H1 (cell line): ENCODE measurements at places on chromosomes 3 and 15. TPM values are rescaled to one million over a fixed set of nuclear protein-coding genes. Genes with fewer than 3 reads are reported as not detected.

LRTM1 gene
- total RNA-seq = not detected in 2 replicates

CCDC39 gene
- 0.34 and 0.80 TPM in 2 replicates for total RNA-seq

DNA sequence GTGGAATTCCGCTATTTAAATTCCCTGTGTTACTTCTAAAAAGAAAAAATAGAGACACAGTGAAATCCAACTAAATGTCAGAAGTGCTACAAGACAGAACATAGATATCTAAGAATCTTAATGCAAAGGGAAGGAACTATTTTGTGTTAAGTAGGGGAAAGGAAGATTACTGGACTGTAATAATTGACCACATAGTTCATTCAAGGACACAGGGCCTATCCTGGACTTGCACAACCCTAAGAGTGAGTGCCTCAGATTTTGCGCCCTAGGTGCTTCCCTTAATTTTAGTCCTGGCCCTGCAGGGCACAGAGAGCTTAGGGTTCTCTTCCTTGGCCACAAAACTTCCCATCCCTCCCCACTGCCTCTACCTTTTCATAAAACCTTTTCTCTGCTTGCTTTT lies 3.5 kb upstream of the IL20RB start:
- no peak for DNase-seq

GRCh38 chr15:76626611-76627010 lies 278.5 kb downstream of the SCAPER start:
- no peak for DNase-seq

DNA sequence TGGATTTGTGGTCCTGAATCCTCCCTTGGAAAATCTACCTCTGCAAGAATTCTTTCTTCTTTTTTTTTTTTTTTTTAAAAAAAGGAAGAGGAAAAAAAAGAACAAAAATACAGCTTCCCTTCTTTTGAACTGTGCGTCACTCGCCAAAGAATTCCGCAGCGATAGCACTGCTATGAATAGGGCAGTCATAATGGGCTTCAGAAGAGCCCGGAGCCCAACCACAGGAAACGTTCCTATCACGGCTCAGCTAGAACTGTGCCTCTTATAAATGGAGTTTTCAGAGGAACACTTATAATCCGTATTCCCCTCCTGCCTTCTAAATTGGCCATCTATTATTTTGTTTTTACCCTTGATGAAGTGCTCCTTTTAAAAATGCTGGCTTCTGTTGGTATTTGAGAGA lies 227.7 kb downstream of the ADAMTS17 start:
- DNase-seq = no peak

DNA sequence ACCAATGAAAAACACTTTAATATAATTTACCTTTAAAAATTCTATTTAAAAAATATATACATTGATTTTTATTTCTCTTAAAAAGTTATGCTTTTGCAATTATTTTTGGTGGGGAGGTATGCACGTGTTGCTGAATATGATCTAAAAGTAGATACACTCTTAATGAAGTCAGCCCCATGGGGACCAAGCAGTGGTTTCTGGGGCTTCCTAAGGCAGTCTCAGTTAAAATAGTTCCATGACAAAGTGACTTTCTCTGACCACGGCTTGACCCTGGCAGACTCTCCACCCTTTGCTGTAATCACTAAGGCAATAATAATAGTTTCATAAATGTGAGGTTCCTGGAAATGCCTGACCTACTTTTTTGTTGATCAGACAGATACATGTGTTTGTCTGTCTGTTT lies 50.4 kb downstream of the CCR4 start:
- DNase-seq = no peak

PARP6 gene
- total RNA-seq = 33.0 and 39.8 TPM in 2 replicates

DNA sequence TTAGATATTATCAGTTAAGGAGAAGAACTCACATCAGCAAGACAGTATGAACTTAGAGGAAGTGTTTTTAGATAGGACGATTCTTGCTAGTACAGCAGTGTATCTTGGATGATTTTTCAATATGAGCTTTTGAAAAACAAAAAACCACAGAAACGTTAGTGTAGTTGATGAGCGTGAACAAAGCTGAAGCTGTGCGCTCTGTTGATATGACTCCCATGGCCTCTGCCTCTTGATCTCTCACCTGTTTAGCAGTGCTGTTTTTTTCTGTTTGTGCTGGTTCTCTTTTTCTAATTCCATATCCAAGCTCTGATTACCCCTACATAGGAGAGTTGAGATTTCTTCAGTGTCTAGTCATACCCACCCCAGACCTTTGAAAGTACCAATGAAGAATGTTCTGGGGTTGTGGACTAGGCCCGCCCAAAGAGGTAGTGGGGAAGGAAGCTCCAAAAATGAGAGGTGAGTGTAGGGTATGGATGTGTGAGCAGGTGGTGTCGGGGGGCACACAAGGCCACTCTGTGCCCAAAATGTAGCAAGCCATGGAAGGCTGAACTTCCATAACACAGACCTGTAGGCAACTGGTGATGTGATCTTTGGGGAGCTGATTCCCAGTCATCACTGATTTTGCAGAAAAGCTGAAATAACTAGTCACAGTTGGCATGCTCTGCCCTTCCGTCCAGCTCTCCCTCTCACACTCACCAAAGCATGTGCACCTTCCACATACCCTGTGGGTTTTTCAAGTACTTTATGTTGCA lies 20.0 kb upstream of the CMTM7 start:
- no peak for DNase-seq

DNA sequence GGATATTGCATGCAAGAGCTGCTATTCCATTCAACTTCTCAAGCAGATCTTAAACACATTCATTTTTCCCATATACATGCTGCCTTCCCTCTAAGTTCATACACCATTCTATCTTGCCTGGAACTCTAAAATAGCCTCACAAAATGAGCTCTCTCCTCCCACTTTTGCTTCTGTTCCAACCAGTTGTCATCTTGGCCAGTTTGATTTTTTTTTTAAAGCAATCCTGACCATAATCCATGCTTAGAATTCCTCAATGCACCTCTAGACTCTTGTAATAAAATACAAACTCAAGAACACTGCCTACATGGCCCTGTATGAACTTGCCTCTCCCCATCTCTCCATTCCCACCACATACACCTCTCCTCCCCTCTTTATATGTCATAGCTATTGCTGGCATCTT lies 68.6 kb upstream of the NPHP3 start:
- no peak for DNase-seq

TMEM62 gene
- 3.5 and 4.0 TPM in 2 replicates for total RNA-seq

DNA sequence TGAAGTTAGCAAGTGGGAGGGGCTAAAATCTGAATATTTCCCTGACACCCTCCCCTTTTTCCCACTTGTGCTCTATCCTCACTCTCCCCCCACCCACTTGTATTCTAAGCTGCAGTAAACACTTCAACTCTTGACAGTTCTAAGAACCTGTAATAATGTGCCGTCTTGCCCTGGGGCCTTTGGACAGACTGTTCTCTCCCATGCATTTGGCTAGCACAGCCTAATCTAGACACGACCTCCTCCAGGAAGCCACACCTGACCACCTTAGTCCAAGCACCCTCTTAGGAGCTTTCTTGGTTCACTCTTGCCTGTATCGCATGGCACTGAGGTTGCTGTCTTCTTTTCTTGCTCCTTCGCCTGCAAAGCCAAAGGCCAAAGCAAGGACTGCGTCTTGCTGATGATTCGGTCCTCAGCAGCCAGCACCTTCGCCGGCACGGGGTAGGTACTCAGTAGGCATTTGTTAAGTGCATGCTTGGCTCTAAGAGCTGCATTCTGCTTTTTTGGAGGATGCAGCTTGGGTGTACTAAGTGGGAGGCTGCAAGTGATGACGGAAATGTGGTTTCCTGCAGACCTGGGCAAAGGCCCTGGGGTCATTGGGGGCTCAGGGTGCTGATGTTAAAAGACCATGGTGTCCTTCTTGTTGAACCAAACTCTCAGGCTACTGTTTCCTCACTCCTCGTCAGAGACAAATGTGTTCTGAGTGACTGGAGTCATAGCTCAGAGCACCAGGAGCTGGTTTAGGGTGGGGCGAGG lies 2.0 kb upstream of the ZNF710 start:
- no peak for DNase-seq

GRCh38 chr3:119625451-119626153 lies 27.9 kb downstream of the PLA1A start:
- no peak for DNase-seq

GCNT3 gene
- not detected in 2 replicates for total RNA-seq
